Activated CD4-positive, alpha-beta T cell treated with anti-CD3 and anti-CD28 coated beads, Interleukin-2, amount 50 U/mL, for 4 hours (primary cell): ENCODE measurements at places on chromosomes 4 and X.

DNA sequence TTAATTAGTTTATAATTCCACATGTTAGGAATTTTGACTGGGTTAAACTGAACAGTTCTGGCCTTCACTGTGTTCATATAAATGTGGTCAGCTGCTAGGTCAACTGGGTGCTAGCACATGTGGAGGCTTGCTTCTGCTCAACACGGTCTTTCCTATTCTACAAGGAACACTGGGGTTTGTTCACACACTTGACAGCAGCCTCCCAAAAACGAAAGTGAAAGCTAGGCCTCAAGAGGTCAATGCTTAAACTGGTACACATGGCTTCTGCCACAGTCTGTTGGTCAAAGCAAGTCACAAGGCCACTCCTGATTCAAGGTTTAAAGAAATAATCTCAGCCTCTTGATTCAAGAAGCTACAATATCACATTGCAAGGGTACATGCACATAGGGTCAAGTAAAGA is 126.5 kb downstream of the QDPR start:
- no peak for DNase-seq

DNA sequence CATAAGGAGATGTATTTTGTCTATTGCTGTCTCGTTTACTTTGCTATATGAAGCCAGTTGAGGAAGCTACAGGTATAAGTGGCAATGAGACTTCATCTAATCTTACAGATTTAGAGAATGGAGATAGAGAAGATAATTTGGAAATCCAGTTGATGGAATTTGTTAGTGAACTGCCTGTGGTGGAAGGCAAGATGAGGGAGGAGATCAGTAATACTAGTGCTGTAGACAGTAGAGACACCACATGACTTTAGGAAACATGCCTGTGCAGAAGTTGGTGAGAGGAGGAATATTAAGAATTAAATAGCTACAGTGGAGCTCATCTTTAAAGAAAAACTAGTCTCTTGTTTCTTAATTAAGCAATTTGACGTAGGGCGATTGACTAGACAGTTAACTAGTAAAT is 51.3 kb downstream of the RBPJ start:
- no peak for DNase-seq

DNA sequence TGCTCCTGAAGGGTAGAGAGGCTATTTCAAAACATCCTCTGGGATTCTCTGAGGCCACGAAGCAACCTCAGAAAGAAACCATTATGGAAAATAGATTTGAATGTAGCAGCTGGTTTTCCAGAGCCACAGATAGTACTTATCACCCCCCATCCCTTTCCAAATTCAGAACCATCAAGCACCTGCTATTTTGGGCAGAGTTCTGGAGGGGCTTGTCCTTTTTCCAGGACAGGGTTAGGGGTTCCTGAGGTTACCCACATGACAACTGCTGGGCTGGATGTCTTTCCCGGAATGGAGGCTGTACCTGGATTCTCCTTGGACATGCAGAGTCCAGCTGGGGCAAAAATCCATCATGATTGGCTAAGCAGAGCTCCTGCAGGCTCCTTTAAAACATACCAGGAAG is 22.0 kb upstream of the ZXDA start:
- DNase-seq: no peak

- DNase-seq: no peak
These were observed 71.5 kb downstream of the PLS3 start for GRCh38 chrX:115632455-115632854.

DNA sequence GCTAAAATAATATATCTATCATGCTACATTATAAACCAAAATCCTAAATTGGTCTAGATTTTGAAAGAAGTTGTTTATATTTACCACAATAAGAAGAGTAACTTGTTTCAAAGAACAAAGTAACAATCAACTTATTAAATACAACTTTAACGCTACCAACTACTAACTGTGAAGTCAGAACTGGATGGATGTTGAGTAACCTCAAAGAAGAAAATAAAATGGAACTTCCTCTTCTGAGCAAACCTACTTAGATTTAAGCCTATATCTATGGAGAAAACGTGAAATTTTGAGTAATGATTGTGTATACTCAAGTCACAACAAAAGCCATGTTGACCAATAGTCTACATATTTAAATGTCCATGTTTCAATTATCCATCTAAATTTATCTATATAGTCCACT is 25.7 kb downstream of the SH3RF1 start:
- no peak for DNase-seq

GRCh38 chrX:19303256-19303880 is 40.4 kb upstream of the PDHA1 start:
- no peak for DNase-seq

DNA sequence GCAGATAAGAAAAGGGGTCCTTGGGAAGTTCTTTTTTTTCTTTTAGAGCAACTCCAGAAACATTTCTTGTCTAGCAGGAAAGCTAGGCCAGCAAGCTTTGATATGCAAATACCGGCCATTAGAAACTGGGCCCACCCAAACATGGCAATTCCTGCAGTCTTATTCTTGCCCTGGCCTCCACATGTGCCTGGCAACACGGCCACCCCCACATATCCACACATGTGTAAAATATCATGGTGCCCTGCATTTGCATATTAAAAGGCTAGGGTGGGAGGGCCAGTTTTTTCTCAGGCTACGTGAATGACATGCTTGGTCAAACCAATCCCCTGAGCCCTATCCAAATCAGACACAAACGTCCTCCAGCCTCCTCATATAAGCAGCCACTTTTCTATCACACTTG is 171.7 kb upstream of the ZCCHC13 start:
- no peak for DNase-seq

- no peak for DNase-seq
These were observed 78.4 kb downstream of the IRF2 start for GRCh38 chr4:184395971-184396391.

DNA sequence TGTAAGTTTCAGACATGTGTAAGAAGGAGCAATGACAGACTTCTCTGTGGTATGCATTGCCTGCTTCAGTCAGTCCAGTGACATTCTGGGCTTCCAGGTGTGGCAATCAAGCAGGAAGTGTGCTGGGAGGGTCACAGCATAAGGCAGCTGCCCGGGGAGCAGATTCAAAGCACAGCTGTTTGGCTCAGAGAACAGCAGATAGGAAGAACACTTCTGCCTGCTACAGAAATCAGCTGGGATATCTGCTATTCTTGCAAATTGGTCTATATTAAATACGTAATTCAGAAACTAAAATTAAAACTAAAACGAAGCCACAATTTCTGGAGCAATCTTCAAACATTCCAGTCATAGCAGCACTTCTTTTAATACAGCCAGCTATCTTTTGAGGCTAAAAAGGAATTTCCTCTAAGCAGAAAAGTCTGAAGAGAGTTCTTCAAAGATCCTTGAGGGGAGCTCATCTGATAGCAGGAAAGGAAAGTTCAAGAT is 47.5 kb upstream of the GALNT7 start:
- DNase-seq: no peak

DNA sequence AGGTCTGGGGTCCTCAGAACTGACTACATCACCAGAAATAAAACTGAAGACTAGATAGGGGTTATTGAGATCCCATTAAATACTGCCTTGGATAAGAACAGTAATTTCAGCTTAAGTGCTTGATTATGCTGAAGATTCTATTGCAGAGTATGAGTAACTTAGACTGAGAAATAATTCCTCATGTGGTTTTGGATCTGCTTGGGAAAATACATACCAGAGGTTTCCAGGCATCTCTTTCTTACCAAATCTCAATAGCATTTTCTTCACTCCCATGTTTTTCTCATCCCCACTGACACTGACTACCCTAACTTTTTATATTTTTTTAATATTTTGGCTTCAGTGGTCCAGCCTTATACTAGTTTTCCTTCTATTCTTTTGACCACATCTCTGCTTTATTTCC is 92.0 kb upstream of the TEX13D start:
- DNase-seq: no peak

GRCh38 chr4:181006499-181007260 is 1236.5 kb upstream of the TENM3 start:
- no peak for DNase-seq

- no peak for DNase-seq
These were observed 76.2 kb upstream of the CD99 start for GRCh38 chrX:2614911-2615310.

GRCh38 chr4:135282676-135283075 is 1081.1 kb upstream of the PABPC4L start:
- DNase-seq: no peak

DNA sequence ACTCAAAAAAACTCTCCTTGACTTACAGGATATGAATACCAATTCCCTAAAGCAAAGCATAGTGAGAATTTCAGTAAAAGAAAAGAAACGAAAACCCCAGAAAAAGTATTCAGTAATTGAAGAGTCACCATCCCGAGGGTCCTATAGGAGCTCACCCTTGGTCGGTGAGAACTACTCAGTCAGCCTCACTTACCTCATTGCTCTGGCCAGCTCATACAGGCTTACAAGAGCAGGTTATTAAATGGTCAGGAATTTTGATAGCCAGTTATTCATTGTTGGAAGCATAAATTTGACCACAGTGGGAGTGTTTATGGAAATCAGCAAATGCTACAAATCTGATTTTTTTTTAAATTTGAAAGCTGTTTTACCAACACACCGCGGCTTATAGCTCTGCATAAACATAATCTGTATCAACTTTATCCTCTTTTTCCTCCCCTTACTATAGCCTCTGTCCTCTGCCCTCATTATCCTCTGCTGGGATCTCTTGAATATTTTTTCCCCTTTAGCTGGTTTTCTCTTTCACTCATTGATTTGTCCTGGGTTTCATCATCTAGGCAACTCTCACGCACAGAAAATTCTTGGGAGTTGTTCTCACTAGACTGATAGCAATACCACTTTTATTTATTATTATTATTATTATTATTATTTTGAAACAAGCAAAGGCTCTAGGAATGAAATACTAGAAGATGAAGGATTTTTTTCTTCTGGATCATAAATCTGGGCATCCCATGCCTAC is 11.0 kb upstream of the CXCL2 start:
- DNase-seq: no peak

DNA sequence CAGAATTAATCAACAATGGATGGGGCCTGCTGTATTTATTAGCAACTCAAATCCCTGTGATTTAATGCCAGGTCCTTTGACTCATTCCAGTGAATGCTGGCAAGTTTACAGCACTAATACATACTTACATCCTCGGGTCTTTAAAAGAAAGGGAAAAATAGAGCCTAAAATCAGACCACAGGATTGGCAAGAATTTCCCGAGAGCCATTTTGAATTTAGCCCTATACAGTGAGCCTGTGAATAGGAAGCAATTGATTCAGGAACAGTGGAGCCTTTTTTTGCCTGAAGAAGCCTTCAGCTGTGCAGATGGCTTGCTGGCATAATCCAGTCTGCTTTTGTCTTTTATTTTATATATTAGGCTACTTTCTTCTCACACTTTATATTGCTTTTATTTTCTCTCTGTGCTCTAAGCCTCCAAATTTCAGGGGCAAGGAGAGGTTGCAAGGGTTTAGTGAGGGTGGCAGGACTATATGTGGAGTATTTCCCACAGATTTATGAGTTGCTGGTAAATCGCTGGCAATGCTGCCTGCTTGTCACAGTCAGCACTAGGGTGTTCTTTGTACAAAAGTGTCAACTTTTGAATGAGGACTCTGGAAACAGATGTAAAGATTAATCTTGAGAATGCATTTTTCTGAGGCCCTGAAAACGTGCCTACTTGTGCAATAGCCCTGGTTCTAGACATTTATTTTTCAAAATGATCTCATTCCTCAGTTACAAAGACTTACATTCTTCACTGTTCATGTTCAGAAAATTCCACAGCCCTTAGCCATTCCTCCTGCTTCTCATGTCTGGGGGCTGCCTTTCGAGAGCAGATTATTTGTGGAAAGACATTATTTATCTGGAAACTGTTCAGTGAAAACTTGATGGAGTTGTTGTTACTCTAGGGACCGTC is 303.5 kb downstream of the SPRY1 start:
- DNase-seq: no peak

- no peak for DNase-seq
These were observed 1.9 kb downstream of the GK start for GRCh38 chrX:30654989-30655607.

GRCh38 chr4:73725510-73725909 is 14.9 kb upstream of the CXCL8 start:
- DNase-seq: no peak

- no peak for DNase-seq
These were observed 18.7 kb upstream of the ADD1 start for GRCh38 chr4:2824836-2825381.

DNA sequence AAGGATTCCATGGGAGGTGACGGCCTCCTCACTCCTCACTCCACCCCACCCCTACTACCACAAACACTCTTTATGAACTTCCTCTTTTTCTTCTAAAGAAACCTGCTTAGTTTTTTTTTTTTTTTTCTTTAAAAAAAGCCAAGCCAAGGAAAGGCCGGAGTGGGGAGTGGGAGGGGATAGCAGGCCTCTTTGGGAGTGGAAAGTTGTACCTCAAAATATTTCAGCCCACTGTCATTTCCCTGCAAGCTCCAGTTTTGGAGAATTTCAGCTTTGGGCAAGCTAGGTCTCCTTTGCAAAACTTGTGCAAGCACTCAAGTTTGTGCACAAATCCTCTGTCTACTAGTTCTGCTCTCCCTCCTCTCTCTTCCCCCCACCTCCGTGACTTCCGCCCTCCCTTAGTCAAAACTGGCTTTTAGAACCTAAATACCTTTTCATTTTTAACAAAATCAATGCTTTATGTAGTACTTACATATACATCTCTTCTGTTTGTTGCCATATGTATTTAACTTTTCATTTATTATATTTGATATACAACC is 512 bp upstream of the ANTXR2 start:
- no peak for DNase-seq

DNA sequence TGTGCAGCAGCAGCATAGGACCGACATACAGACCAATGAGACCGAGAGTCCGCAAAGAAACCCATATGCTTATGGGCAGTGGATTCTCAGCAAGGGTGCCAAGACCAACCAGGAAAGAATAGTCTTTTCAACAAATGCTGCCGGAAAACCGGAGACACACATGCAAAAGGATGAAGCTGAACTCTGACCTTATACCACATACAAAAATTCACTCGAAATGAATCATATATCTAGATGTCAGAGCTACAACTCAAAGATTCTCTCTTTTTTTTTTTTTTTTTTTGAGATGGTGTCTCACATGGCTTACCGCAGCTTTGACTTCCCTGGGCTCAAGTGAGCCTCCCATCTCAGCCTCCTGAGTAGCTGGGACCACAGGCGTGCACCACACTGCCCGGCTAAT is 16.0 kb upstream of the MXD4 start:
- DNase-seq: no peak

- DNase-seq: no peak
These were observed 534.4 kb upstream of the POU3F4 start for GRCh38 chrX:82973646-82974045.

DNA sequence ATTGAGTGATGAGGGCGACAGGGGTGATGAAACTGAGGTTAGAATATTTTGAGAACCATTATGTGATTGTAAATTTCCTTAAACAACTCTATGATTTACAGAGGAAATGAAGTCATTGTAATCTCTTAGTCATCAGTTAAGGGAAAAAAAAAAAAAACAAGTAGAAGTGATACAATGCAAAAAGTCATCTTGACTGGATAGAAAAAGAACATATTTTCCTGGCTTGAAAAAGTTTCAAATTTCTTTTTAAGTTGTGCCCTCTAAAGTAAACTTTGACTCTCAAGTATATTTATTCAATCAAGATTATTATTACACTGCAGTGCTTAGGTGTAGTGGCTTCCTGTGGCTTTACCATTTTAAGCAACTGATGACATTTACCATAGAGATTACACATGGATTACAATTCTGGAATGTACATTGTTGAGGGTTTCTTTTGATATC is 40.6 kb downstream of the GABRB1 start:
- no peak for DNase-seq
